ENCODE measurements at places on chromosomes 2 and 18. TPM values are rescaled to one million over a fixed set of nuclear protein-coding genes. Genes with fewer than 3 reads are reported as not detected.

- DNase-seq: no peak
These were observed 531.0 kb upstream of the SETBP1 start for GRCh38 chr18:44149706-44150105.

GRCh38 chr2:66885775-66886383 lies 451.0 kb downstream of the MEIS1 start:
- DNase-seq: no peak

- DNase-seq: no peak
These were observed 188.4 kb upstream of the KYNU start for GRCh38 chr2:142688856-142689605.

- no peak for DNase-seq
These were observed 8.9 kb upstream of the AFF3 start for GRCh38 chr2:100151310-100151709.

GRCh38 chr2:234496055-234496834 lies 636 bp downstream of the ARL4C start:
- DNase-seq: no peak

Gene C2orf42
- total RNA-seq: 16.4 TPM

Gene TFCP2L1
- total RNA-seq: 1.1 TPM

Gene HOXD1
- total RNA-seq: 0.51 TPM

Gene ADAM23
- 4.2 TPM for total RNA-seq
